ENCODE measurements at places on chromosomes 2 and 18.
A peak's percentile ranks its signal among the peaks of the same experiment; 100 is the strongest.

DNA sequence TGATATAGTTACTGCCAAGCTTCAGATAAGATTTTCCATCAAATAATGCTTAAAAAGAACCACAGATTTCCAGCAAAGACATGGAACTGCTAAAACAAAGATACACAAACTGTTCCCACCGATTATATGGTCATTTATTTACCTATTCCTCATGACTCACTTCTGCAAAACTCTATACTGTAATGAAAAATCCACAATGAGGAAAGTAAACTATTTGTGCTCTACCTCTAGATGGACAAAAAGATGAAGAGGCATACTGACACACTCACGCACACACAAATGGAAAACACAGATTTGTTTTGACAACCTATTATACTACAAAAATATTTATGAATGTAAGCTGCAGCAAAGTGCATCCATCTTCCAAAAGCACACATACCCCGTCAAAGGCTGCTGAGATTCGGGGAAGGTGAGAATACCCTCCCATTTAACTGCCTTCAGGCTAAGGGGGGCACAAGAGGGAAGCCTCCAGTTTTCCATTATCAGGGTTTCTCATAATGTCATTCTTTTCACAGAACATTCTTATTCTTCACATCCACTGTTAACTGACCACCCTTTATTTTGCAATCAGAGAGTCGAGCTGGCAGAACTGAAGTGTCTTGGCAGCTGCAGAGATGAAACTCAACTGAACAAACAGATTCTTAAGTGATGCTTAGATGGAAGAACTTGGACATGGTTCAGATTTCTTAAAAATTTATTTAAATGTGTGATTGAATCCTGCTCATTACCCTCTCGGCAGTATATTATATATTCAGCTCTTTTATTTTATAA is 115.9 kb upstream of the TANK start:
- no peak for DNase-seq

GRCh38 chr2:120710256-120710655 is 25.4 kb upstream of the GLI2 start:
- DNase-seq = no peak

DNA sequence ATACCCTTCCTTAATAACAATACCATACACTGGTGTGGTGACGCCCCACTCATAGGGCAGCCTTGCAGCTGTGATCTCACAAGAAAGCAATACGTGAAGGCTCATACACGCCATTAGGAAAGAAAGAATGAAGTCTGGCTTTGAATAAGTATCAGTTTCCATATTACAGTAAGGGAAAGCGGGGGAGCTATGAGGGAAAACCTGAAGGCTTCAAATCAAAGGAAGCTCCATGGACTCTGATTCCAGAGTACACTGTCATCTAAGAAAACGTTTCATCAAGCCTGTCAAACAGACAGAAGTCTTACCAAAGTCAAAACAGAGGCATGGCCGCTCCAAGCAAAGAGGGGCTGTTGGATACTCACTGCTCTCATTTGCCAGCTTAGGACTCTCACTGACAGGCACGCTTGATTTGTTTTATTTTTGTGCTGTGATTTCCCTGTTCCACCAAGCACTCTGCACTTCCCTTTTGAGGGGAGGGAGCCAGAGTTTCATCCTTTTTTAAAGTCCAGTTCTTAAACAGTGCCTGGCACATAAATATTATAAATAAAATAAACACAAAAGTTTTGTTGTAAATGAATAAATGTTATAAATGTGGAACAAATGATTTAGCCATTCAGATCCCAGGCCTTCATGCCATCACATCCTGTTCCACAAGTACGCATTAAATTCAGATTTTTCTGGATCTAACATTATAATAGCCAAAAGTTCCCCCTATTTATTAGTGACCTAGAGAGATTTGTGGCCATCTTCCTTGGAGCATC is 221.2 kb downstream of the PIEZO2 start:
- DNase-seq = no peak

DNA sequence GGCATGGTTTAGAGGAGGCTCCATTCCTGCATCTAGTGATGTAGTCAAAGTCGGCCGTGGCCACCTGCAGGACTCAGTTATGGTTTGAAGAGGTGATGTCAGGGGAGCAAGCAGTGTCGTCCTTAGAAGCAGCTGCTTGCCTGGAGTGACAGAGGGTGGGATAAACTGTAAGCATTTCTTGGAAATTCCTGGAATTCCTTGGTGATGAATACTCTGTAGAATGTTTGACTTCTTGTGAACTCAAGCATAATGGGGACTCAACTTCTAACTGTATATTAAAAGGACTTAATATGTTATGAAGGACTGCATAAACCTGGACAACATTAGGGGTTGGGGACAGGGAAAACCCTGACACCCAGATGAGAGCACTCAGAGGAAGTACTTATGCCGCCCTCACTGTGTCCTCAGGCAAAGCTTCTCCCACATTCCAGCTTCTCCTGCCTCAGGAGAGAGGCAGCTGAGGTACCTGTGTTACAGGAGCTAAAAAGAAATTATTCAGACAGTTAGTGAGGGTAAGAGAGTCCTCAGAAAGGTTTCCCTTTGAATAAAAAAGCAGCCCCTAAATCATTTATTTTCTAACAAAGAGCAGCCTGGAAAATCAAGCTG is 459.9 kb upstream of the CELF4 start:
- DNase-seq = no peak

DNA sequence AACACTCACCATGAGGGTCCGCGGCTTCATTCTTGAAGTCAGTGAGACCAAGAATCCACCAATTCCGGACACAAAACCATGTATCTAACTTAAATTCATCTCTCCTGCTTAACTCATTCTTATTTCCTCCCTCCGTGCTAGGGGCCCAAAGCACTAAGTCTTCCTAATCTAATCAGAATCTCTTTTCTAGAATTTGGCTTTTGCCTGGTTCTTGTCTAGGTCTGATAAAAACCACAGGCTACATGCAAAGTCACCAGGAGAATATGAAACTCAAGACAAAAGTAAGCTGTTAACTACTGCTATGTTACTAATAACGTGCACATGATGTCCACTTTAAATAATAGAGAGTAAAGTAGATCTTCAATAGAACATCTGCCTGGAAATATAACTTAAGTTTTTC is 69.9 kb downstream of the TRIP12 start:
- no peak for DNase-seq

GRCh38 chr2:54385271-54385670 is 70.9 kb upstream of the SPTBN1 start:
- DNase-seq = no peak

DNA sequence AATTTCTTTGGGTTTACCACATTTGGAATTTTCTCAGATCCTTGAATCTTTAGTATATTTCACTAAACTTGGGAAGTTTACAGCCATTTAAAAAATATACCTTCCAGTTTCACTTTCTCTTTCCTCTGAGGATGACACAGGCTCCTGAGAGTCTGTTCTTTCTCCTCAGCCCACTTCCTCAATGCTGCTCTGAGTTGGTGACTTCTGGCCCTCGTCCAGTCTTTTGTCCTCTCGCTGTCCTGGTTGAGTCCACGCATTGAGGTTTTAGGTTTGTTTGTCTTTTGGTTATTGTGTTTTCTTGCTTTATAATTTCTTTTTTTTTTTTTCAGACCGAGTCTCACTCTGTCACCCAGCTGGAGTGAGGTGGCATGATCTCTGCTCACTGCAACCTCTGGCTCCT is 40.7 kb upstream of the GALR1 start:
- DNase-seq = peak; percentile 22

- no peak for DNase-seq
Measured at GRCh38 chr2:151860210-151860609, 32.0 kb upstream of the ARL5A start.

DNA sequence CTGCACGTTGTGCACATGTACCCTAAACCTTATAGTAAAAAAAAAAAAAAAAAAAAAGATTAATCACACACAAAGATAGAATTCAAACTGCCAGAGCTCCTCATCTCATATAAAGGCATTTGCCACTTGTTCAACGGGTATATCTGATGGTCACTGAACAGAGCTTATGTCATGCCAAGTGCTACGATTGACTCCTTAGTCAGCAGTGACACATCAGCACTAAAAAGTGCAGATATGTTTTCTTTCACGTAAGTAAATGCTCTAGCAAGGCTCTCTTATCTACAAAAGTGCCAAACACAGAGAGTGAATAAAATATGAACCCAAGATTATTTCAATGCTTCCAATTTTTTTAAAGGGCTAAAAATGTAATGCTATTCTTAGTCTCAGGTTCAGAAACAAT is 1.1 kb downstream of the LMAN1 start:
- peak; percentile 3 for DNase-seq

All from stimulated activated CD4-positive, alpha-beta T cell treated with anti-CD3 and anti-CD28 coated beads, Interleukin-12 subunit alpha, Interleukin-12 subunit beta, amount 100 ng/mL, for 48 hours (primary cell).